Glutamatergic neuron (in vitro differentiated cells): ENCODE measurements at places on chromosomes 12 and 14.

DNA sequence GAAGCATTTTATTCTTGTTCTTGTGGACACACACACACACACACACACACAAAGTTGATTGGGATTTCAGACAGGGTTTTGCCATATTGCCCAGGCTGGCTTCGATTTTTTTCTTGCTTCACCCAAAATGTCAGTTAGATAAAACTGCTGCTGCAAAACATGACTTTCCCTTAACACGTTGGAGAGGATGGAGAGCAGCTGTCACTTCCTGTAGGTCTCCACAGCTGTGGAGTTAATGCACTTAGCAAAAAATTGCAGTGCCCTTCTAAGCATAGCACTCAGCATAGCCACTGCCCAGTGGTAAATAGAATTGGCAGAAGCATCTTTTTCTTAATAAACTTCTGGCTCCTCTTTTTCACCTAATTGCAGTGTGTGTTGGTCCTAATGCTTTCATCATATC lies 54.5 kb downstream of the PDZRN4 start:
- no peak for DNase-seq

- no peak for DNase-seq
These were observed at the start of gene ARHGDIB for GRCh38 chr12:14961466-14962152. Gene ARHGDIB (minus strand): TSS chr12:14961601. CDS start chr12:14950712, 10,889 bp downstream.

DNA sequence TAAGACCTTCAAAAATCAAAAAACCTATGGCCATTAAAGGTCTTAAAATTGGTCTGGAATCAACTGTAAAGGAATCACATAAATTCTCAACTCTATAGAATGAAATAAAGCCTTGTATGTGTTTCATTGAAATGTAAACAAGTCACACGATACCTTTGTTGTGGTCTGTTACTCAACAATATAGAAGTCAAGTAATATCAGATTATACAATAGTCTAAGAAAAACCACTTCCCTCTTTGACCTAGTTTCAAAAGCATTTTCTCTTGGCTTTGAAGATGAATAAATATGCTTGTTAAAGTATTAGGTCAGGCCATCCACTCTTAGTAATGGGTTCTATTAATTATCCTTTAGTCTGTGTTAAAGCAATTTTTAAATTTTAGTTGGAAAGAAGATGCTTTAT lies 79.8 kb upstream of the DIO2 start:
- DNase-seq, result no peak

DNA sequence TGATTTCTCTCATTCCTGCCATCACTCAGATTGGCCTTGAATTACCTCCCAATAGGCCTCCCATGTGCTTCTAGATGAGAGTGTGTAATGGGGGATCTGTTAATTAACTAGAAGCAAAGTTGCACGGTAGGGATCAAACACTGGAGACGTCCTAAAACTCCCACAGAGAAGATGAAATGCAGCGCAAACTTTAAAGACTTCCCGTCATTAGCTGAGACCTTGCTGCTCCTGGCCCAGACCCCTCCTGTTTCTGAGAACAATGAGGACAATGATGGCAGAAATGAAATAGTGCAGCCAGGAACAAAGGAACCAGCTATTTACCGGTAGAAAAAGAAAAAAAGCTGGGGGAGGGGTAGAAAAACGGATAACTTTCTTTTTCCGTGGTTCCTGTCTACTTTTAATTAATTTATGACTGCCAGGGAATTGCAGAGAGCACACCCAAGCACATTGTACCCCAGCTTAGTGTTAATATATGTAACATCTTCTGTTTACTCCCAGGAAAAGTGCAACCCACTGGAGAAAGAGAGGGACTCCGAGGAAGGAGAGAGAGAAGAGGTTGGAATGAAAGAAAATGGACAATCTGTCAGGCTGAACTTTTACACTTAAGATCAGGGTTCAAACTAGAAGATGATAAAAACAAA lies 280.7 kb upstream of the SOX5 start:
- DNase-seq, result no peak

DNA sequence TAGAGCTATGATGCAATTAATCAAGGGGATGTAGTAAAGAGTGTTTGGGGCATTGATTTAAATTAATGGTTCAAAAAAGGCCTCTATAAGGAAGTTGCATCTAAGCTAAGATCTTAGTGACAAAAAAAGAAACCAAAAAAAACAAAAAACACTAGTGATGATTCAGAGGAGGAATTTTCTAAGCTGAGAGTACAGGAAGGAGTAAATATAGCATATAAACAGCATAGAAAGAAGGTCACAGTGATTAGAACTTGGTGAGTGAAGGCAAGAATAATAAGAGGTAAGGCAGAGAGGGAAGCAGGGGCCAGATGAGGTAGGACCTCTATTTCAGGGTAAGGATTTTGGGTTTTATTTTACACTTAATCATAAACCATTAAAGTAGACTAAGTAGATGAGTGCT lies 48.0 kb upstream of the PDZRN4 start:
- DNase-seq, result no peak

DNA sequence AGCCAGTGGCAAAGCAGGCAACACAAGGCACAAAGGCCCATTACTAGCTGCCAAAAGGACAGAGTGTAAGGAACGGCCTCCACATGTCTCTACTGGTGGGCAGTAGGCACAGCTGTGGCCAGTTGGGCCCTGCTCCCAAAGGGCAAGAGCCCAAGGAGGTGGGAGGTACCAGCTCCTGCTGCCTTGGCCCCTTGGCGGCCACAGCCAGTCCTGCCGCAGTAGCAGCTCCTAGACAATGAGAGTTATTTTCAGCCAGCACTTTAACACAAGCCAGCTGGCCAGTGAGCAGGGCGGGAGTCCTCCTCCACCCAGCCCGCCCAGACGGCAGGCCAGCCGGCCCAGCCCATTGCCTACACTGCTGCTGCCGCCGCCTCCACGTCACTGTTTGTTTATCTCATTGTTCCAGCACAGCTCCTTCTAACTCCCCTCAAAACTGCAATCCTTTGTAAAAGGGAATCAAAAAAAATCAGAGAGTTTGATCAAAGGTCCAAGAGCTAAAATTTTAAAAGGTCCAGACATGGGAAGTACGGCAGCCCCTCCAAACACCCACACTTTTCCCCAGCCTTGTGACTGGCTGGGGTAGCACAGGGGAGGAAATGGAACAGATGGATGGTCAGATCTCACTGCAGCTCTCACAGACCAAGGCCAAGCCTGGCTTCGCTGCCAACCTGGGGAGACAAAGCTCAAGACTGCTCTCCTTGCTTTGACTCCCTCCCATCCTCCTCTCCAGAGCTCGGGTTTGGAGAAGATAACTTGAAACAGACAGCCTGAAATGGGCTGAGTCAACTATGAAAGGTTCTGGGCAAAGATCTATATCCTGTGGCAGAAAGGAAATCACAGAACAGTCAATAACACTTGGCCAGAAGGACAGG lies 33.5 kb downstream of the FMNL3 start:
- peak; percentile 88 for DNase-seq

DNA sequence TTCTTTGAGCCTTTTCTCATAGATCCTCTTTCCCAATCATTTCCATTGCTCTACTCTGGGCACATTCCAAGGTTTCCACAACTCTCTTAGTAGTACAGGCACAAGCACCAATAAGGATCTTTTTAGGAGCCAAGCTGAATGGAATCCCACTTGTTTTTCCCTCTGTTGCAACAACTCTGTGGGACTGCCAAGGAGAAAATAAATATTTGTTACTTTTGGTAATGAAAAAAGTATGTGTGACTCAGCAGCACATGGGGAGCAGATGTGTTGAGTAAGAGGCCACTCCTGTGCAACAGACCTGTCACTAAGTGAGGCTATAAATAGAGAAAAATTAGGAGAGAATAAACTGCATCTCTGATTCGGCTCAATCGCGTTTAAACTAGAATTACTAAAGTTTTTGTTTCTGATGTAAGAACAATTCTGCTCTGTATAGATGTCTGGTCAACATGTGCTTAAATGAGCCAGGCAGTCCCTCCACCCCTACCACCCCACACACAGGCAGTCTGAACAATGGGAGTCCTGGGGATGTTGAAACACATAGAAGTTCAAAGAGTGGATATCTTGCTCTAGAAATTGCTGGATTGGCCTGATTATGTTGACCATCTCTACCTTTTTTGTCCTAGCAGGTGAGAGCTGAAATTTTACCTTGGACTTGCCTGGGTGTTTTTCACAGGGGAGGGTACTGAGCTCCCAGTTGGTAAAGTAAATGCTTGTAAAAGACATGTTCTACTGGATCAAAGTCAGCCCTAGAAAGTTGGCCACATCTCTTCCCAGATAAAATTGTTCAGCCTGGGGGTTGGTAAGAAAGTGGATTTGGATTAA lies 244.3 kb upstream of the NOVA1 start:
- DNase-seq, result no peak
